ENCODE measurements at places on chromosomes 11 and 22. TPM values are rescaled to one million over a fixed set of nuclear protein-coding genes. Genes with fewer than 3 reads are reported as not detected.

Gene SORL1
- total RNA-seq = 26.8 TPM

Gene HBE1
- total RNA-seq = not detected

Gene EWSR1
- 344 TPM for total RNA-seq

GRCh38 chr22:34161431-34162123 is 241.3 kb upstream of the LARGE1 start:
- no peak for DNase-seq

GRCh38 chr11:65952052-65952521 is 6.8 kb downstream of the TSGA10IP start:
- DNase-seq = no peak

Gene OR5P2
- total RNA-seq = not detected

Gene KCNK4
- not detected for total RNA-seq

DNA sequence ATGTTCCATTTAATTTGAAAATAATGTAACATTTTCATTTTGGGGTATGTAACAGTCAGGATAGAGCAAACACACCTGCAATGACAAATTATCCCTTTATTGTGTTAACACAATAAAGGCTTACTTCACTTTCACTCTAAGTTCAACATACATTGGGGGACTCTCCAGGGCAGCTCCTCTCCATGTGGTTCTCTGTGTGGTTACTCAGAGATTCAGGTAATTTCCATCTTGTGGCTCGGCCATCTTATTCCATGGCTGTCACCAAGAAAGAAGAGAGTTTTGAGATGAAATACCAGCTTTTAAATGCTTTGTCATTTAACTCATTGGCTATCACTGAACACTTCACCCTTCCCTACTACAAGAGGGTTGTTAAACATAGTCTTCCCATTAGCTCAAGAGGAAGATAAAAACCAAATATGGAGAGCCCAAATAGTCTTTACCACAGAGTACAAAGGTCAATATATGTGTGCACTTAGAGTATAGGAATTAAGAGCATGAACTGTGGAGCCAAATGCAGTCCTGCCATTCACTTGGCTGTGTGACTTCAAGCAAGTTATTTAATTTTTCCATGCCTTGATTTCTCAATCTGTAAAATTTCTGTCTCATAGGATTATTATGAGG is 10.6 kb upstream of the TPH1 start:
- DNase-seq = no peak

Gene DDTL
- not detected for total RNA-seq

GRCh38 chr22:26481694-26482093 is 1.9 kb downstream of the HPS4 start:
- no peak for DNase-seq

Gene CD3D
- total RNA-seq = 30.5 TPM

Gene CCDC73
- not detected for total RNA-seq

GRCh38 chr11:84853841-84854497 is 773.2 kb downstream of the DLG2 start:
- DNase-seq = no peak
